ENCODE measurements at places on chromosomes 7 and 10.

DNA sequence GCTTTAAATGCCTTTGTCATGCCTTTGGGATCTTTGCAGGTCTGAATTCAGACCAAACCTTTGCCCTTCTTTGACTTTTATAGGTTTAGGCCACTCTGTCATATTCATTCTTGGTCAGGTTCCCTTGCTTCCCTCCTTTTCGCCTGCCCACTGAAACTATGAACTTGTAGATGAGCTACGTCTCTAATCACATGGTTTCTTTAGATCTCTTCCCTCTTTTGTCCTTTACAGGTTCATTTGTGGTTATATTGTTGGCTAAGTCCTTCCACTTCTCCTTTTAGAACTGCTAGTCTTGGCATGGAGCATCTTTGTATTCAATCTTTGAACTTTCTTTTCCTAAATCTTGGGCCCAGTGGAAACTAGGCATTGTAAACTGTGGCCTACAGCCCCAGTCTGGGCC lies 104.0 kb upstream of the ZEB1 start:
- DNase-seq, result no peak

GRCh38 chr7:46791188-46791587 lies 790.7 kb downstream of the TNS3 start:
- DNase-seq, result no peak

GRCh38 chr7:67398916-67399315 lies 402.3 kb downstream of the TYW1 start:
- DNase-seq, result no peak

DNA sequence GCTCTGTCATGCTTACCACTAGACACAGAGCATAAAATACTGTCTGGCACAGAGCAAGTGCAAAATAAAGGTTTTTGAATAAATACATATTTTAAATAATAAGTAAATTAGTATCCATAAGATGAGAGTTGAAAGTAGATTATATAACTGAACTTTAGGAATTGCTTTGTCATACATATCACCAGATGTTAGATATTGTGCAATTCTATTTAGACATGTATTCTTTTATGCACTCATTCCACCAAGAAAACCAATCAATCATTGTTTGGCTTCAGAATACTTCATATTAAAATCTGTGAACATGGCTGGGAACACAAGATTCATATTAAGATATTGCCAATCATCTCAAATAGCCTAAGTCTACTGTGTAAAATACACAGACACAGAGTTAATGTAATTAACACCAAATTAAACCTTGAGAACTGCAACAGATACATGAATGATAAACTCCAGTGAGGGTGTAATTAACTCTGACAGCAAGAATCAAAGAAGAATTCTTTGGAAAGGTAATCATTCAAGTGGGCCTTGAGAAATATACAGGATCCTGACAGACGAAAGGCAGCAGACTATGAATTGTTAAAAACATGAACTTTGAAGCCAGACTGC lies 201.0 kb upstream of the PTN start:
- DNase-seq, result no peak

GRCh38 chr7:8190119-8190895 lies 71.7 kb downstream of the ICA1 start:
- peak; percentile 36 for DNase-seq

GRCh38 chr7:134355927-134356326 lies 39.2 kb upstream of the SLC35B4 start:
- DNase-seq, result no peak

- DNase-seq, result no peak
Measured at GRCh38 chr7:95781961-95782586, 9.7 kb downstream of the DYNC1I1 start.

DNA sequence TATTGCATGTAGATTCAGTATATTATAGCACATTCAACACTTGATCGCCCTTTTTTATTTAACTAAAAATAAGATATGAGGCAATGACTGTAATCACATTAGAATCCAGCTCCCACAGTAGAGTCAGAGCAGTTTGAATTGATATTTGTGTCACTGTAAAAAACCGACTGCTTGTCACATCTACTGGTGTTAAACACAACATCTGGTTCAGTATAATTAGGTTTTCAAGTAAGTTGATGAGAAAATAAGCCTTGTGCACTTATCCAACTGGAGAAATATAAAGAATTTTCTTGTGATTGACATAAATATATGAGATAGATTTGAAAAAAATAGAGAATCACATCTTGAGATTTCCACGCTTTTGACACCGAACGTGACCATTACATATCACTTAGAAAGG lies 69.0 kb downstream of the CHRM2 start:
- DNase-seq, result no peak

- no peak for DNase-seq
Measured at GRCh38 chr10:65805993-65806392, 1119.8 kb upstream of the LRRTM3 start.

DNA sequence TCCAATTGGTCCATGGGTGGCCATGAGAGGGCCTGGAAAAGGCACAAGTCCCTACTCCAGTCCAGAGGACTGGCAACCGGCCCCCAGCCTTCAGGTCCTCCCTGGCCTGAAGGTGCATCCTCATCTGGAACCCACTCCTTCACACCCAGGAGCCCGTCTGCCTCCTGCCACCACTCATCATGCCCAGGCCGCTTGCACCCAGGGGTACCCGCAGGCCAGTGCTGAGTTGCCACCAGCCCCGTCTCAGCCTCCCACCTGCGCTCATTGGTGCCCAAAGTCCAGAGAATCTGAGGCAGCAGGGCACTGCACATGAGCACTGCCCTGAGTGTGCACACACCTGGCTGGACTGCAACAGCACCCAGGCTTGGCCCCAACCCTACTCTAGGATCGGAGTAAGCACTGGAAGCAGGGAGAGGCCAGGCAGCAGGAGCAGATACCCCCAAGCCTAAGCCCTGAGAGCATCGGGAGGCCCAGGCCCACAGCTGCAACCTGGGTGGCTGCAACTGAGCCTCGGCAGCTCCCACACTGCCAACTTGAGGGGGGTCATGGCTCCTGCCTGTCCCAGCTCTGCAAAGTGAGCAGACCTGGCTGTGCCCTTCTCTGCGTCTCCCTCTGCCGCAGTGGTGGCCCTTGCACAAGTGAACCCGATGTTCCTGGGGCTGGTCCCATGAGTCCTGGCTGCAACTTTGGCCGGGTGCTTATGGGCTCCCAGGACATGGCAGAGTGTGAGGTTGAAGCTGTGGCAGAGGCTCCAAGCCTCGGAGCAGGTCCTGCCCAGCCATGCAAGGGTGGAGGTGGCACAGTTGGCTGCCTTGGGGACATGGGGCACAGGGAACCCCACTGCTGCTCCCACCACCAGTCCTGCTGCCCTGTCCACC lies 44.3 kb downstream of the TCERG1L start:
- DNase-seq, result no peak

DNA sequence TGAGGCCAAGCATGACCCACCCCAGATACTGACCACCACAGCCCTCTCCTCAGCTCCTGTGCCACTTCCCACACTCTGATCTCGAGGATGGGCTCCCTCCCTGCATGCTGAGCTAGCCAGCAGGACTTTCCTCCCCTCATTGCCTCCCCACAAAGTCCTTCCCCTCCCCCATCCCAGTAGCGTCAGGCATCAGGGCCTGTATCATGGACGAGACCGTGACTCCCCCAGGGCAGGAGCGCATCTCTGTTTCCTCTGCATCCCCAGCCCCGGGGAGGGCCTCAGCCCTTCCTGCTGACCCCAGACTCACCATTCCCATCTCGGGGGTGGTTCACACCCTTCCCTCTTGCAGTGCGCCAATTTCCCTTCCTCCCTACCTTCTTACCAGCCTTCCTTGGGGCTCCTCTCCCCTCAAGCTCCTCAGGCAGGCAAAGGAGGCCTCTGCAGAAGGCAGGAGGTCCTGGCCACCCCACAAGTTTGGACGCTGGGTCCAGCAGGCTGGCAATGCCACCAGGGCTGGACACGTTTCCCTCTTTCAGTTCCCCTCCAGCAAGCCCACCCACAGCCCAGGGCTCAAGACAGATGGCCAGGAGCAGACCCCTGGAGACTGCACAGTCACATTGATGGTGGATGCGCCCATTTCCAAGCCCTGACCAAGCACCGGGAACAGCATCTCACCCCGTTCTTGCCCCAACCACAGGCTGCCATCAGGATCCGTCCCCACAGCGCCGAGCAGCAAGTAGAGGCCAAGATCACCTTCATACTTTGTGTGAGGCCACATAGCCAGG lies 36.5 kb downstream of the GRID1 start:
- DNase-seq, result no peak

DNA sequence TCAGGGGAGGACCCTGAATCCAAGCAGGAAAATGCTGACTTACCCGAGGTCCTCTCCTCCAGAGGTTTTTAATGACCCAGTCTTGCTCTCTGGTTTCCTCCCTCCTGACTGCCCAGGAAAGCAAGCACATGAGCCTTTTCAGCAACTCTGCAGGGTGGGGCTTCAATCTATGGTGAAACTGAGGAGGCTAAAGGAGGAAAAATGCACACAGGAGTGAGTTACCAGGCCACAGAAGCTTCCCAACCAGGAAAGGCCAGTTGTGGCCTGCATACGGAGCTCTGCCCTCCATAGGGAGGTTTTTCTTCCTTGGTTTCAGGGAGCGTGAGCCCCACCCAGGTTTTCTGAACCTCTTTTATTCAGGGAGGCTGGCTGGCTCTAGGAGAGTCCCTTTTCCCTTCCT lies 14.1 kb upstream of the DLG5 start:
- no peak for DNase-seq

GRCh38 chr10:111113238-111113960 lies 36.6 kb downstream of the ADRA2A start:
- DNase-seq, result no peak

DNA sequence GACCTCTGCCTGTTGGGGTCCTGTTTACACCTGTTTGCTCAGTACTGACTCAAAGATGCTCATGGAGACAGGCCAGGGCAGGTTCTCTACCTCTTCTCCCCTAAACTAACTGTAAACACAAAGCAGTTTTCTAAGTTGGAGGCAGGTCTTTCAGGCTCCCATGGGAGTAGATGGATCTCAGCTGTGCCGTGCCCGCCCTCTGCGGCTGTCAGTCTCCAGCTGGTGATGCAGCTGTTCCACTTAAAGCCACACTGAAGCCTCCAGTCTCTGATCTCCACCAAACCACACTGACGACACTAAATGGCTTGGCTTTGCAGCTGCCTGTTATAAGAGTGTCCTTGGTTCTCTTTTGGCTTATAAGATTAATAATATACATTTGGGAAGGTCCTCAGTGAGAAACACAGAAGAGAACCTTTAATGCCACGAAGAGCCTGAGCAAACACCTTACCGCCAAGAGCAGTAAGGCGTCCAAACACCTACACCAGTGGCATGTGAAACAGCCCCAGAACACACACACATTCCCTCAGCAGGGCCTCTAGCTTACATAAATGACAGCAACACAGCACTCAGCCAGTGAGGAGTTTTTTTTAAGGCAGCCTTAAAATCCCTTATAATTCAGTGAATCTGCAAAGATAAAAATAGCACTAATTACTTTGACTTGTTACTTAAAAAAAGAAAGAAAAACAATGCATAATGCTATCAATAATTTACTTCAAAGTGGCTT lies 60.4 kb upstream of the KCNIP2 start:
- DNase-seq, result no peak

GRCh38 chr10:1578392-1579140 lies 158.8 kb downstream of the ADARB2 start:
- DNase-seq, result no peak

DNA sequence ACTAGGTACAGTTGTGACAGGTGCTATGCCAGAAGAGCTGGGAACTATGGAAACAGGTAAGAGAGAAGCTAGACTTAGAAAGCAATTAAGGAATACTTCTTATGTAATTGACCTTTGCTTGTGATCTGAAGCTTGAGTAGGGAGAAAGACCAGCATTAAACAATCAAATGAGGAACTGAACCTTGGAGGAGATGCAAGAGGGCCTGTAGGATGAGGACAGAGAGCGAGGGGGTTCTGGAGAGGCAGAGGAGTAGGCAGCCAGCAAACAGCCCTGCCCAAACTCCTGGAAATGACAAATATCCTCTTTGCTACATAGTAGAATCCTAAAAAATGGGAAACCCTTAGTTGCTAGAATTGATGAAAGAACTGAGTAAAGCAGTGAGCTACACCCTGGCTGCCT lies 41.6 kb upstream of the FAM204A start:
- DNase-seq, result no peak

- DNase-seq, result no peak
Measured at GRCh38 chr10:127968659-127969058, 61.8 kb downstream of the PTPRE start.
